ENCODE measurements at places on chromosomes 13 and 19.

- DNase-seq = no peak
Measured at GRCh38 chr13:26061947-26062346, 10.1 kb upstream of the SHISA2 start.

DNA sequence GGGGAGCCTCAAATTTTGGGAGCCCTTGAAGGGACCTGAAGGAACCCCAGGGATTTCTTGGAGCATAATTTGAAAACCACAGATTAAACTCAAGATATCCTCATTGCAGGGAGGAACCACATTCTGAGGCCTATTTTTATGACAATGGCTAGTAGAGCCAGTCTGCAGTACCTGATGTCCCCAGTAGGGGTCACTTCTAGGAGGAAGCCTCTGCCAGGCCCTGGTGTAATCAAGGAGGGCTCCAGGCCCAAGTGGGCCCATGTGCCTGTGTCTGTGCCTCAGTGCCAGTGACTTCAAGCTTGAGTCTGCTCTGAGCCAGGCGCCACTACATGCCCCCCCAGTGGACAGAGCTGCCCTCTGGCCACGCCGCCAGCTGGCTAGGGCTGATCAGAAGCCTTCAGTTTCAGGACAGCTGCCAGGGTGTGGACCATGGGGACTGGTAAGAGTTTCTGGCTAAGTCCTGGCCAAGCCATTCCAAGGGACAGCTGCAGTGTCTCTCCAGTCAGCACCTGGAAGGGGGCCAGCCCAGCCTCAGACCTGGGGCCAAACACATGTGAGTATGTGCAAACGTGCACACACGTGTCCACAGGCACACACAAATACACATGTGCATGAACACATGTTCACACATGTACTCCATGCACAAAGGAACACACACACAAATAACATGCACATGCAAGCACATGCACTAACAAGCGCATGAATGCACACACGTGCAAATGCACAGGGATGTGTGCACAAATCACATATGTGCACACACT, 20.5 kb upstream of the SLC7A10 start:
- DNase-seq = no peak

DNA sequence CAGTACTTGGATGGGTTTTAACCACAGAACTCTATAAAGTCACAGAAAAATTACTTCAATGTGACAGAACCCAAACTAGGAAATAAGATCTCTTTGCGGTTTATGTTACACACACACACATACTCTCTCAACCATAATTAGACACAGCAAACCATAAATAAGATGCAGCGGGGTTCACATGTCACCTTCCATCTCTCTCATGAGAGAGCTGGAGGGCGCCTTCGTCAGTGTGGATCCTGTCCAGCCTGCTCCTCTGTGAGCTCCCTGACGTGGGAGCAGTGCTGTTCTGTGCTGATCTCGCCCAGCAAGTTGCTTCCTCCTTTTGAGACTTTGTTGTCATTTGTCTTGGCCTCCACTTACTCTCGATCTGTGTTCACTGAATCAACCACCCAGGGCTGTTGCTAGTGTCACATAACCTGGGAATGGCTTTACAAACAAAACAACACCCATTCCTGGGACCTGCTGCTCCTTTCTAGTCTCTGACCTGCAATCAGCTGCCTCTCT, 204.9 kb upstream of the KL start:
- DNase-seq = no peak

DNA sequence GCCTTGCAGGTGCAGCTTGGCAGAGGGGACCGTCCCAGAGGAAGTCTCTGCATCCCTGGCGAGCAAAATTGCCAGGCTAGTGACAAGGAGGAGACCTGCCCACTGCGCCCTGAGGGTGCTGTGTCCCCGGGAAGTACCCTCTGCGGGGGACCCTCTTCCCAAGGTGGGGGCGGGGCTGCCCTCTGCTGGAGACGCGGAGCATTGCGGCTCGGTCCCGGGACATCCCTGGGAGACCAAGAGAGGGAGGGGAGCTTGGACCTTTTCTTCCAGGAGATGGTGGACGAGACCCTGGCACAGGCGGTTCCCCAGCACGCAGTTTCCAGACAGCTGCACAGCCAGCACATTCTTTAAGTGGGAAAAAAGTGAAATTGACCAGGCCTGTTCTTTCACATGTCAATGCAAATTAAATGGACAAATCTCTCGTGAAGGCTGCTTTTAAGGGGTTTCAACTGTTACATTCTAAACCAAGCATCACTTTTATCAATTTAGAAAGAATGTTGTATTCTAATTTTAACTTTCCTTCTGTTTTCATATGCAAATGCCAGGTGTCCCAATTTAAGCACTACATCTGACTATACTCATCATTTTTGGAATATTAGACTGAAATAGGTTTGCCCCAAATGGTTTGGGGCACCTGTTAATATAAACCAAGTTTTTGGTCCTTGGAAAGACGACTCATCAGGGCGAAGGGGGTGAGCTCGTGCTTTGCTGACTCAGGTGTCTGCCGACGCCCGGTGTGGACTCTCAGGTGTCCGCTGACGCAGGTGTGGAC, 60.7 kb downstream of the MCF2L start:
- no peak for DNase-seq

DNA sequence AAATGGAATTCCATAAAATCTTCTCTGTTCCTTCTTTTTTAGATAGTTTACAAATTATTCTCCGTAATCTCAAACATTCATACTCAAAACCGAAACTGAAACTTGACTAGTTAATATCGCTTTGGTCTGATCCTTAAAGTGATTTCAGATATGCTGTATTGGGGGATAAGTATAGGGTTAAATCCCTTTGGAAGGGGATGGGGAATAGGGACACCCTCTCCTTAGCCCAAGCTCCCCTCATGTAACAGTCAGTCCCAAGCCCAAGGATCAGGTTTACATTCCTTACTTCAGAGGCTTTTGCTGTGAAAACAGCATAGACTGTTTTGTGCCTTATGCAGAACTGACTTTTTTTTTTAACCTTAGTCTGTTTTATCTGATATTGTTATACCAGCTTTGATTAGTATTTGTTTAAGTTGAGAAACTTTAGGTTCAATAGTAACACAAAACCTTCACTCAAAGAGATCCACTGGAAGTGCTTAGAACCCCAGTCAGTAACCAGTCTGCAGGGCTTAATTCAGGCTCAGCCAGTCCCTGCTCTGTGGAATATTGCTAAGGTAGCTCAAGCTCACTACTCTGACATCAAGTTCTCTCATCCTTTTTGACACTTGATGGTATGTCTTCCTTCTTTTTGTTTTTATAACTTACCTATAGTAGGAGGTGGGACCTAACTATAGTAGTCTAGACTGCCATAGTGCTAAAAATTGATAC, 10.5 kb downstream of the CDADC1 start:
- DNase-seq = no peak

- no peak for DNase-seq
Measured at GRCh38 chr19:6260912-6261650, 18.7 kb downstream of the MLLT1 start.

DNA sequence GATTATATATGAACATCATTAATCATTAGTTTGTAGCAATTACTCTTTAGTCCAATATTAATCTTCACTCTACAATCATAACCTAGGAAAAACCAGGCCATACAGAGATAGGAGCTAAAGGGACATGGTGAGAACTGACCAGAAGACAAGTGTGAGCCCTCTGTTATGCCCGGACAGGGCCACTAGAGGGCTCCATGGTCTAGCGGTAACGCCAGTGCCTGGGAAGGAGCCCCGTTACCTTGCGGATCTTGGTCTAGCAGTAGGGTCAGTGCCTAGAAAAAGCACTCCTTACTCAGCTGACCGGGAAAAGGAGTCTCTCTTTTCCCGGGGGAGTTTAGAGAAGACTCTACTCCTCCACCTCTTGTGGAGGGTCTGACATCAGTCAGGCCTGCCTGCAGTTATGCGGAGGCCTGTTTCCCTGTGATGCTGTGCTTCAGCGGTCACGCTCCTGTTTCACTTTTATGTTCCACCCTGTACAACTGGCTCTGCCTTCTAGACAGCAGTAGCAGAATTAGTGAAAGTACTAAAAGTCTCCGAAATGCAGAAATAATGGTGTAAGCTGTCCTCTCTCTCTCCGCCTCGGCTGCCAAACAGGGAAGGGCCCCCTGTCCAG, 13.8 kb downstream of the OR7D4 start:
- DNase-seq = peak; percentile 50

DNA sequence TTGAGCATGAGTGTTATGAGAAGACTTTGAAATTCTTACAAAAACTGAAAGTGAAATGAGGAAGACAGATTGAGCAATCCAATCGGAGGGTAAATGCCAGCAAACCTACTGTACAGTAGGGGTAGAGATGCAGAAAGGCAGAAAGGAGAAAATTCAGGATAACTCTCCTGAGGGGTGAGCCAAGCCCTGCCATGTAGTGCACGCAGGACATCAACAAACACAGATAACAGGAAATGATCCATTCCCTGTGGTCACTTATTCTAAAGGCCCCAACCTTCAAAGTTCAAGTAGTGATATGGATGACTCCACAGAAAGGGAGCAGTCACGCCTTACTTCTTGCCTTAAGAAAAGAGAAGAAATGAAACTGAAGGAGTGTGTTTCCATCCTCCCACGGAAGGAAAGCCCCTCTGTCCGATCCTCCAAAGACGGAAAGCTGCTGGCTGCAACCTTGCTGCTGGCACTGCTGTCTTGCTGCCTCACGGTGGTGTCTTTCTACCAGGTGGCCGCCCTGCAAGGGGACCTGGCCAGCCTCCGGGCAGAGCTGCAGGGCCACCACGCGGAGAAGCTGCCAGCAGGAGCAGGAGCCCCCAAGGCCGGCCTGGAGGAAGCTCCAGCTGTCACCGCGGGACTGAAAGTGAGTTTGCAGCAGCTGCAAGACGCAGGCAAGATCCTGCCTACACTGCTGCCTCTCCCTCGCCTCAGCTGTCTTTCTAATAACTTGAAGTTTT, at the start of gene TNFSF13B:
Gene TNFSF13B (plus strand): TSS at position 118 of the 728 bp plus-strand sequence. CDS start 178 bp downstream, at position 296.
- no peak for DNase-seq

- DNase-seq = no peak
Measured at GRCh38 chr13:23321535-23322241, 111.8 kb downstream of the SACS start.

DNA sequence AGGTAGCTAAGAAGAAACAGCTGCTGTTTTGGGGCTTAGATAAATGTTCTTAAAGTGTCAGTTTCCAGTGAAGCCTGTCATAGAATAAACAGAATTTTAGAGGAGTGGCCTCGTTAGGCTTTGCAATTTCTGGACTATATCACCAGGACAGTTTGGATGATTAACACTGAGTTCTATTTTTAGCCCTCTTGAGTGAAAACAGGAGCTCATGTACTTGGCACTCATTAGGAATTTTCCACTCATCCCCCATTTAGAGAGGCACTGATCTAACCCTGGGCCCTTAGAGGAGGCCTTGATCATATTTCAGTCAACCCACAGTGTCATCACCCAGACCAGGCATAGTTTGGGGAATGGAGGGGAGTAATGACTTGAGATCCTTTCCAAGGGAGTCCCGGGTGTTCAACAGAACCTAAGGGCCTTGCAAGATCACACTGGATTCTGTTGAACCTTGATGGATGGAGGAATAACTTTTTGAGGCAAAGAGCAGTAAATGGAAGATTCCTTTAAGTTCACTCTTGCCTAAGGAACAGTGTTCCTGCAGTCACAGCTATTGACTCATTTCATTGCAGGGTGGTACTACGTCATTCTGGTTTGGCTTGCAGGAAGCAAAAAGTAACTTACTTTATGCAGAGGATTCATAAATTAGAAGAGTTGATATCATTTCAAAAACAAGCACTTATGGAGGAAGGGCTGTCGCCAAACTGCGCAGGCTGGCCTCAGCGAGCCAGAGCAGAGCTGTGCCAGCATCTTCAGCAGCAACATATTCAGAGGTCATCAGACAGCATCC, 160.2 kb downstream of the SLC7A1 start:
- DNase-seq = no peak

- DNase-seq = no peak
Measured at GRCh38 chr19:51094696-51095279, 12.1 kb upstream of the KLK14 start.

DNA sequence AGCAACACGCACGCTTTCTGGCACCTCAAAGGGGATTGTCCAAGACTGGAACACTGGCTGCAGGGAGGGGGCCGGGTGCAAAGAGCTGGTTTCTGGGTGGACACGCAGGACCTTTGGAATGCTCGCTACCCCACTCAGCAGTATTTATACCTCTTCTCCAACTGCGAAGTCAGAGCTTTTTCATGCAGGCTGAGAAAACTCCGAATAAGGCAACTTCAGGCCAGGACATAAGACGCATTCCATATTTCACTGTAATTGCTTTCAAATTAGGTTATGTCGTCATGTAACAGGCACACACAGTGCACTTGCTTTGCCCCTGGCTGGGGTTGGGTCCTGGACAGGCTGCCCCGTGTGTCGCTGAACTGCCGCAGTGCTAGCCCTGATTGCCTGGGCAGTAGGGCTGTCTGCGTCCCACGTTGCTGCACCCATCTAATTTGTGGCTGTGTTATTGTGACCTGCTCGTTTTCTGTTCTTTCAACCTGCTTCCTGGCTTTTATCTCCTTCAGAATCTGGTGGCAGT, 44.5 kb downstream of the ACTN4 start:
- DNase-seq = no peak

GRCh38 chr13:65336087-65336749, 1893.9 kb downstream of the PCDH9 start:
- no peak for DNase-seq

DNA sequence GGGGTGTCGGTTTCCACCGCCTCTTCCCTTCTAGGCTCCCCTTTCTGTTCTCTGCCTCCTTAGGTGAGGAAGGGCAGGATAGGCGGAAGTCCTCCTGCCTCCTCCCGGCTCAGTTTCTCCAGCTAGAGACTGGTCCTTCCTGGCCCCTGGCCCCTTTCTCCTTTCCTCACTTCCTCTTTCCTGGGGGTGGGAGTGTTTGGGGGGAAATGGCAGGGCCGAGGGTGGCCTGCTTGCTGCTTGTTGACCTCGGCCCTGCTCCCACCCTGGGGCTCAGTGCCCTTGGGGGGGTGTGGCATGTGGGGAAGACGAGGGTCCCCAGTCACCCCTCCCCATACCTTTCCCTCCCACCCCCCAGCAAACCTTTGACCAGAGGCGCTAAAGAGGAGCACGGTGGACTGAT, 5.0 kb downstream of the U2AF2 start:
- DNase-seq = no peak

- no peak for DNase-seq
Measured at GRCh38 chr13:52393572-52394357, 12.2 kb downstream of the THSD1 start.

DNA sequence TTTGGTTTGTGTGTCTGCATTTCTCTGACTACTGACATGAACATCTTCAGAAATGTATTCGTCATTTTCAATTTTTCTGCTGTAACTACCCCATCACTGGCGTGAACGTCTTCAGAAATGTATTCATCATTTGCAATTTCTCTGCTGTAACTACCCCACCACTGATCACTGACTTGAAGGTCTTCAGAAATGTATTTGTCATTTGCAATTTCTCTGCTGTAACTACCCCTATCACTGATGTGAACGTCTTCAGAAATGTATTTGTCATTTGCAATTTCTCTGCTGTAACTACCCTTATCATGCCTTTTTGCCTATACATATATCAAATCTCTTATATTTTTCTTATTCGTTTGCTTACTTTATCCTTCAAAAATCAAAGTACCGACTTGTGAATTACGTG, 274.0 kb downstream of the EFNB2 start:
- no peak for DNase-seq

Measured in stimulated activated CD8-positive, alpha-beta memory T cell treated with anti-CD3 and anti-CD28 coated beads, Interleukin-7, amount 100 ng/mL, for 1 hour (primary cell).